ENCODE measurements at places on chromosomes 11 and 22. TPM values are rescaled to one million over a fixed set of nuclear protein-coding genes. Genes with fewer than 3 reads are reported as not detected.

THYN1 gene
- total RNA-seq, result 33.7 TPM

NXPE4 gene
- total RNA-seq, result not detected

- no peak for DNase-seq
These were observed 1190.3 kb upstream of the RAG2 start for GRCh38 chr11:37788141-37788877.

NPTXR gene
- 5.1 TPM for total RNA-seq

GRCh38 chr11:115545581-115546210 is 41.5 kb upstream of the CADM1 start:
- no peak for DNase-seq

DNA sequence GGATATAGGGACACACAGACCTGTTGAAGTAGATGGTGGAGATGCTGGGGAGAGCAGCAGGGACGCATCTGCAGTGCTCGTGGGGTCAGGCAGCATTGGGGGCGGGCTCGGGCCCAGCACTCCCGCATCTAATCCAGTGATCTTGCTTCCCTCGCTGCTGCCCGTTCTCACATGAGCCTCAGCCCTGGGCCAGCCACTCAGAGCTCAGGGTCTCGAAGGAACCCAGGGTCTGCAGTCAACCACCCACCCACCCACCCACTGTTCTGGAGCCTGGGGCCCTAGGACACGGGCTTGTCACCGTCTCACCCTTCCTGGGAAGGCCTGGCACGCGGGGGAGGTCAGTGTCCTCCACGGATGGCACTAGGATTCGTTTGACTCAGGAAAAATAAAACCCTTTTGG is 406.0 kb downstream of the TBC1D22A start:
- no peak for DNase-seq

Data from lower lobe of right lung (tissue), 2 donors.